ENCODE measurements at places on chromosomes 3 and 15.

- peak; percentile 91 for DNase-seq
Measured at GRCh38 chr3:32302601-32303398, 64.3 kb downstream of the CMTM8 start.

DNA sequence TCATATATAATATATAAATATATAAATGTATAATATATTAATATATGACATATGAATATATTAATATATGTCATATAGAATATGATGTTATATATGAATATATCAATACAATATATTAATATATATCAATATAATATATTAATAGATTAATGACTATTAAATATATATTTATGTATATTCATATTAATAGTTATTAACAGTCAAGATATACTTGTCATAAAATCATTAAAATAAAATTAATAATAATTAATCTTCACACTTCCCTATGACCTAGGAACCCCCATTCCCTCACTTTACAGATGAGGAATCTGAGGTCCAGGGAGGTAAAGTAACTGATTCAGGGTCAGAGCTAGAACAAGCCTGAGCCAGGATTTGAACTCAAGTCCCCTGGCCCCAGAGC lies 70.6 kb upstream of the SLC6A11 start:
- DNase-seq: no peak

GRCh38 chr3:183281126-183281797 lies 28.2 kb downstream of the B3GNT5 start:
- no peak for DNase-seq

DNA sequence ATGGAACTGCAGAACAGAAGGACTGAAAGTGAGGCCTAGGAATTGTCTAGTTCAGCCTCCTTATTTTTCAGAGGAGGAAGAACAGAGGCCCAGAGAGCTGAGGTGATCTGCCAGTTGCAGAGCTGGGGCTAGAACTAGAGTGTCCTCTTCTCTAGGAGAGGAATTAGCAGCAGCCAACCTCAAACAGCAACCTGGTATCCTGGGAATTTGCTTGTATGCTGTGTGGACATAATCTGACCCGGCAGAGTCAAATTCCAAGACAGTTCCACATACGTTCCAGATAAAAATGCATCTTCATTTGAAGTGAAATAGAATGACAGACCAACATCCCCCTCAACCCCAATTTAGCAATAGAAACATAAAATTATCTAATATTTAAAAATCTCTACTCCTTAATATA lies 13.5 kb upstream of the TSC22D2 start:
- DNase-seq: peak; percentile 69

- no peak for DNase-seq
Measured at GRCh38 chr15:64780600-64781156, 5.3 kb upstream of the RBPMS2 start.

DNA sequence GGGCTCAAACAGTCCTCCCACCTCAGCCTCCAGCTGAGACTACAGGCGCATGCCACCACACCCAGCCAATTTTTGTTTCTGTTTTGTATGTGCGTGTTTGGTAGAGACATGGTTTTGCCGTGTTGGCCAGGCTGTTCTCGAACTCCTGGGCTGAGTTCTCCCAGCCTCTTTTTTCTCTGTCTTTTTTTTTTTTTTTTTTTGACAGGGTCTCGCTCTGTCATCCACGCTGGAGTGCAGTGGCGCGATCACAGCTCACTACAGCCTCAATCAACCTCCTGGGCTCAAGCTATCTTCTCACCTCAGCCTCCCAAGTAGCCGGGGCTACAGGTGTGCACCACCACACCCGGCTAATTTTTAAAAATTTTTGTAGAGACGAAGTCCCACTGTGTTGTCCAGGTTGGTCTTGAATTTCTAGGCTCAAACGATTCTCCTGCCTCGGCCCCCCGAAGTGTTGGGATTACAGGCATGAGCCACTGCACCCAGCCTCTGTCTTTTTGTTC lies 867 bp upstream of the DCAF1 start:
- no peak for DNase-seq

DNA sequence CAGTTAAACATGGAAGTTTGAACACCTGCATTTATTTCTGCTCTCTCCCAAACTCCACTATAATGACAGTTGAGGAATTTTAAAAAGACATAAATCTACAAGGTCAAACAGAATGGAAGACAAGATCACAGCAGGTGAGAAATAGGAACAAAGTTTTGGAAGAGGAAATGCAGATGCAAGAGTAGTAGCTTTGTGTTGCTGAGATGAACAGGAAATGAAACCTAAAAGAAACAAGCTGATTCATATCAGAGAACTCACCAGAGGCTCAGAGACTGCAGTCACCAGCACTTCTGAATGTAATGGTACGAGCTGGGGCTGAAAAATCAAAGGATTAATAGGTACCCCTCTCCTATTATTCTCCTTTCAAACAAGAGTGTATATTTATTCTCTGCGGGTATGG lies 459.9 kb downstream of the RAP2B start:
- no peak for DNase-seq

- DNase-seq: peak; percentile 80
Measured at GRCh38 chr3:3351226-3351625, 171.7 kb upstream of the CRBN start.

- peak; percentile 17 for DNase-seq
Measured at GRCh38 chr3:30443756-30444673, 162.4 kb upstream of the TGFBR2 start.

- no peak for DNase-seq
Measured at GRCh38 chr15:77020348-77021087, 25.6 kb downstream of the PSTPIP1 start.

- DNase-seq: no peak
Measured at GRCh38 chr3:150605998-150606641, 3.0 kb downstream of the SELENOT start.

GRCh38 chr15:100598655-100599054 lies 3.3 kb downstream of the LINS1 start:
- DNase-seq: no peak

DNA sequence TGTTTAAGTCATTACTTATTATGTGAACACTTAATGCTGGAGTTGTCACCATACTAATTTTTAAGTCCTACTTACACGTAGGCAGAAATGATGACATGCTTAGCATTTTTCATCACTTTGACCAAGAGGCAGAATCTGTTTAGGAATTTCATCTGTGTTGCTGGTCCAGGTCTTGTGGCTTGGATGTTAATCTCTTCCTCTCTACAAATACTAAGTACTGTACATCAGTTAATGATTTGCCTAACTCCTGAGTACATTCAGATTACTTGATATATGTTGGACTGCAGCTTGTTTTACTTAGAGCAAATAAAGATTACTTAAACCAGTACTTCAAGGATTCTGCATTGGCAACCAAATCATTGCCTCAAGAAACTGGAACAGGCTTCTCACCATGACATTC lies 8.6 kb downstream of the SNRK start:
- DNase-seq: no peak

DNA sequence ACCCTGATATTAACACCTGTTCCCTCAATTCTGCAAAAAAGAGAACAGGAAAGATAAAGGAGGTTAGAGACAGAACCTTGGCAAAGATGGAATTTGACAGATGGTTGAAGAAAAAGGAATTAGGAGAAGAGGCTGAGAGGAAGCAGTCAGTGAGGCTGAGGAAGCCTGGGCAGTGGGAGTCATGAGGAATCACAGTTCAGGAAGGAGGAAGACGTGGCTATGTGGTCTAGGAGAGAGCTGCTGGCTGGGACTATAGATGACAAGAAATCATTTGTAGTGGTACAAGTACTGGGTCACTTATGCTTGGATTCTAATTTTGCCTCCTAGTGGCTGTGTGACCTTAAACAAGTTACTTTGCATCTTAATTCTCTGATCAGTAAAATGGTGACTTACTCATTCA lies 49.0 kb downstream of the LARS2 start:
- DNase-seq: no peak

DNA sequence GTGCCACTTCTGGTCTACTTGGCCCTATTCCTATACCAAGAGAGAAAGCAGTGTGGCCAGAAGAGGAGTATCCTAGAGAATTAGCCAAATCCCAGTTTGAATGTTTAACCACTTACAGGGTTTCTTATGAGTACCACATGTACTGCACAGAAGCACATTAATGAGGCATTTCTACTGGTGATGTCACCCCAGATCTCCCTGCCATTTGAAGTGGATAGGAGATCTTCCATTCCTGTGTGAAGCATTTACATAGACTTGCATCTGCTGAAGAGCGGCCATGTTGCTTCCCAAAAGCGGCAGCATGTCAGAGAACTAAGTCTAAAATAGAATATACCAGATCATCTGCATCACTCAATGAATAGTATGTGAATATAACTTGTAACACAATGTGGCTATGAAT lies 108.4 kb upstream of the TUSC7 start:
- no peak for DNase-seq

DNA sequence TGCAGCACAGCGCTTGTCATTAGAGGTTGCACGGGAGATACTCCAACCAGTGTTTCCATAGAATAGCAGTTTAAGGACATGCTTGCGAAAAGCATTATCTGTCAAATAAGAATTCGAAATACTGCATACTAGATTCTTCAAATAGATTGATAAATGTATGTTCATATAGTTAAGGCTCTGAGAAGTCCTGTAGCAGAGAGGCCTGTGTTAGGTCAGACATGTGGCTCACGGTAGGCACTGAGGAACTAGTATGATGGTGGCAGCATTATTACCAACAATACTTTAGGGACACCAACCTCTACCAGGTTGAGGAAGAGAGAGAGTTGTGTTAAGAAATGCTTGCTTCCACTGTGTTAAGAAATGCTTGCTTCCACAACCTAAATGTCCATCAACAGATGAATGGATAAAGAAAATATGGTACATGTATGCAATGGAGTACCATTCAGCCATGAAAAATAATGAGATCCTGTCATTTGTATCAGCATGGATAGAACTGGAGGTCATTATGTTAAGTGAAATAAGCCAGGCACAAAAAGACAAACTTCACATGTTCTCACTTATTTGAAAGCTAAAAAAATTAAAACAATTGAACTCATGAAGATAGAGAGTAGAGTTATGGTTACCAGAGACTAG lies 14.9 kb downstream of the MTMR14 start:
- no peak for DNase-seq

GRCh38 chr3:7000501-7000900 lies 139.6 kb downstream of the GRM7 start:
- DNase-seq: no peak

GRCh38 chr3:44329946-44330345 lies 8.6 kb upstream of the TCAIM start:
- no peak for DNase-seq

GRCh38 chr3:50525987-50526386 lies 22.6 kb upstream of the CACNA2D2 start:
- peak; percentile 80 for DNase-seq

GRCh38 chr3:106268696-106269095 lies 399.9 kb upstream of the CBLB start:
- no peak for DNase-seq

GRCh38 chr3:113966172-113966571 lies 18.4 kb downstream of the ZDHHC23 start:
- DNase-seq: no peak

DNA sequence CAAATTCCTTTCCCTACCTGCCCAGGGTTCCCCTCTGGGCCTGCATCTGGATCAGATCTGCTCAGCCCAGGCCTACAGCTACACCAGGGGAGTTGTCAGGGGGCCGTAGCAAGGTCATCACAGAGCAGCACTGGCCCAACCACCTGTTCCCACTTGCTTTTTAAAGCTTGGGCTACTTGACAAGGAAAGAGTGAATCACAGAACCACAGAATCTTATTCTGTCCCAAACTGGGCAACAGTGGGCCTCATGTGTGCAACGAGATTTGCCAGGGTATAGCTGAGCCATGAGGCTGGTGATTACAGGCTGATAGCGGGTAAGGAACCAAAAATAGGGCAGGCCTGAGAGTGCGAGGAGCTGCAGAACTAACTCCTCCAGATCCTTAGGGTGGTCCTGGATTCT lies 66.7 kb downstream of the MYLK start:
- DNase-seq: no peak

DNA sequence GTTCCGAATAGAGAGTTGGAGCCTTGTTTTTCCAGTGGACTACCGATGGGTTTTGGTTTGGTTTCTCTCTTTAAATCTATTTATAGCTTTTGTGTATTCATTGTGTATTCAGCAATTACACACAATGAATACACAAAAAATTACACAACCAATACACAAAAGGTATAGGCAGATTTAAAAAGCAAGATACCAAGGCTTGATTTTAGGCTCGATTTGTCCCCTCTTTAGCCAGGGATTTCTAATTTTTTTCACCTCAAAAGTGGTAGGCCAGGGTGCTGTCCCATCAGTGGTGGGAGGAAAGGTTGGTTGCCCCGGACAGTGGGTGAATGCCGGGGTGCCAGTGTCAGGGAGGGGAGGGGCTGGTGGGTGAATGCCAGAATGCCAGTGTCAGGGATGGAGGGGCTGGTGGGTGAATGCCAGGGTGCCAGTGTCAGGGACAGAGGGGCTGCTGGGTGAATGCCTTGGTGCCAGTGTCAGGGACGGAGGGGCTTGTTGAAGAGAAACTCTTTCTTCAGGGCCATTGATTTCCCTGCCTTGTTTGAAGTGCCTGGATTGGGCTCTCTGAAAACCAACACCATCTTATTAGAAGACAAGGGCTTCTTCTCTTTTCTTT lies 186.2 kb downstream of the GOLGA6L6 start:
- DNase-seq: no peak

DNA sequence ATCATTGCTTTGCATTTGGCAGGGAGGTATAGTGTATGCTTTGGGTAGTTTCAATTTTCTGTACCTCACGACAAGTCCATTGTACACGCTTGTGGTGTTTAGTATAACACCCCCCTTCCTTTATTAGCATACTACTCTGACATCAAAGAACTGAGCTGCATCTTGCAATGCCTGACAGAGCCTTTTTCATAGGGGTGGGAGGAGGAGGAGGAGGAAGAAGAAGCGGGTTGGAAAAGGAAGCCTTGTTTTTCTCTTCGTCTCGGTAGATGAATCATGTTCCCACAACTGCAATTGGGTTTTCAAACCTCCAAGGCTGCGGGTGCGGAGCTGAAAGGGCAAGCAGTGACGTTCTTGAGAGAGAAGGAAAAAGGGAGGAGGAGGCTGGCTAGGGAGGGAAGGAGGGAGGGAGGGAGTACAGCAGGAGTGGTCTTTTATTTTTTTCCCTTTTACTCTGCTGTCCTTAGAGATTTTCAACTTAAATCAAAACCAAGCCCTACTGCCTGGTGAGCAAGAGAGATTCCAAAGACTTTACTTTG lies 175.7 kb downstream of the KLHL25 start:
- DNase-seq: peak; percentile 96

- DNase-seq: no peak
Measured at GRCh38 chr3:194682189-194682693, 3.4 kb upstream of the FAM43A start.

GRCh38 chr15:73924171-73924921 lies 1.9 kb upstream of the LOXL1 start:
- DNase-seq: peak; percentile 90

- no peak for DNase-seq
Measured at GRCh38 chr15:90054618-90055097, 47.6 kb downstream of the IDH2 start.

GRCh38 chr15:95804484-95804883 lies 526.0 kb upstream of the NR2F2 start:
- no peak for DNase-seq

DNA sequence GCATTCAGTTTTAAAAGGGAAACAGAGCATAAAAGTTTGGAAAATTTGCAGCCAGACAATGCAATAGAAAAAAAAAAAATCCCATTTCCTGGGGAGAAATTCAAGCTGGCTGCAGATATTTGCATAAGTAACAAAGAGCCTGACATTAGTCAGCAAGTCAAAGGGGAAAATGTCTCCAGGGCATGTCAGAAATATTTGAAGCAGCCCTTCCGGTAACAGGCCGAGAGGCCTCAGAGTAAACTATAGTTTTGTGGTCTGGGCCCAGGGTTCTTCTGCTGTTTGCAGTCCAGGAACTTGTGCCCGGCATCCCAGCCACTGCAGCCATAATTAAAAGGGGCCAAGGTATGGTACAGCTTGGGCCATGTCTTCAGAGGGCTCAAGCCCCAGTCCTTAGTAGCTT lies 411.6 kb upstream of the BCHE start:
- no peak for DNase-seq

- no peak for DNase-seq
Measured at GRCh38 chr3:58351920-58352319, 19.2 kb downstream of the PXK start.

All from umbilical cord (tissue), 2 donors.